ENCODE measurements at places on chromosomes 2 and 18. TPM values are rescaled to one million over a fixed set of nuclear protein-coding genes. Genes with fewer than 3 reads are reported as not detected.
A peak's percentile ranks its signal among the peaks of the same experiment; 100 is the strongest.

GRCh38 chr18:79567481-79568147, 112.0 kb upstream of the CTDP1 start:
- DNase-seq = no peak

PIEZO2 gene
- total RNA-seq = not detected

GRCh38 chr2:195929531-195929930, 139.1 kb downstream of the DNAH7 start:
- DNase-seq = no peak

DNA sequence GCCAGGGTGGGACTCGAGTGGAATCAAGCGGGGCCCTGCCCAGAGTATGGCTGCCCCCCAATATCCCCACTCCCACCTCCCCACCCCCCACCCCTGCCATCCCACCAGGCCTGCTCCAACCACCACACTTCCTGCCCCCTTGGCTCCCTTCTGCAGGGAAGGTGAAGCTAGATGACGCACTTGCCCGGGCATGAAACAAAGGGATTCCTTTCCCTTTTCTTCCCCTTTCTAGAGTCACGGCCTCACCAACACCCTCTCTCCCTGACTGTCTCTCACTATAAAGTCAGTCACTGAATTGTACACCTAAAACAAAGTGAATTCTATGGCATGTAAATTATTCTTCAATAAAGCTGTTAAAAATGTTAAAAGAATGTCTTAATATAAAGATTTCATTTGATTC, 16.0 kb downstream of the ZBTB7C start:
- no peak for DNase-seq

- DNase-seq = peak; percentile 59
These were observed 18.1 kb downstream of the EPAS1 start for GRCh38 chr2:46315103-46315890.
